ENCODE measurements at places on chromosomes 12 and 14. TPM values are rescaled to one million over a fixed set of nuclear protein-coding genes. Genes with fewer than 3 reads are reported as not detected.

TOMM20L gene
- not detected for total RNA-seq

TAS2R42 gene
- not detected for total RNA-seq

KRT79 gene
- total RNA-seq = not detected

KCTD10 gene
- 95.2 TPM for total RNA-seq

OASL gene
- total RNA-seq = not detected

MGP gene
- total RNA-seq = not detected

KERA gene
- not detected for total RNA-seq

TSPAN11 gene
- total RNA-seq = 31.0 TPM

KLHL33 gene
- total RNA-seq = 0.15 TPM

RPS6KA5 gene
- 3.8 TPM for total RNA-seq

RASSF8 gene
- total RNA-seq = 41.3 TPM

CDCA3 gene
- total RNA-seq = 5.2 TPM

- no peak for DNase-seq
- peaks cover 2% of the 10 kb centered on the region for H3K4me1 ChIP-seq
- peak overlapping the region; percentile 88 for H3K27ac ChIP-seq
These were observed 696 bp upstream of the GPHN start for GRCh38 chr14:66507181-66507721.

DNA sequence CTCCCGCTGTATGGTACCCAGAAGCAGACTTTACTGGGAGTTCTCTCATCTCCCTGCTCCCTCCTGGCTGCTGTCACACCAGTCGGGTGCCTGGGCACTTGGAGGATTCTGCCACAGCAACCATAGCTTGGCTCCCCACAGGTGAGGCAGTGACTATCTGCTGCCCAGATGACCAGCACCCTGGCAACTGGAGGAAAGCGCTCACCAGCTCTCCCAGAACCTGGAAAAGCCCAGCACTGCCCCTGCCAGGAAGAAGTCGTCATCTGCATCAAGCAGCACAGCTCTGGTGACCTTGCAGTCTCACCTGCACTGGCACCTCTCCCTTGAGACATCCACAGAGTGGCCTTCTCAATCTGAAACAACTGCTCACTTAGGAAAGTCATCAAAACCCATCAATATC lies 31.9 kb upstream of the TC2N start:
- H3K27ac ChIP-seq = no peak overlapping the region
- H3K27me3 ChIP-seq = no peaks in the 10 kb centered on the region
- no peak for DNase-seq
- H3K4me3 ChIP-seq = no peak overlapping the region
- no peaks in the 10 kb centered on the region for H3K36me3 ChIP-seq

DNA sequence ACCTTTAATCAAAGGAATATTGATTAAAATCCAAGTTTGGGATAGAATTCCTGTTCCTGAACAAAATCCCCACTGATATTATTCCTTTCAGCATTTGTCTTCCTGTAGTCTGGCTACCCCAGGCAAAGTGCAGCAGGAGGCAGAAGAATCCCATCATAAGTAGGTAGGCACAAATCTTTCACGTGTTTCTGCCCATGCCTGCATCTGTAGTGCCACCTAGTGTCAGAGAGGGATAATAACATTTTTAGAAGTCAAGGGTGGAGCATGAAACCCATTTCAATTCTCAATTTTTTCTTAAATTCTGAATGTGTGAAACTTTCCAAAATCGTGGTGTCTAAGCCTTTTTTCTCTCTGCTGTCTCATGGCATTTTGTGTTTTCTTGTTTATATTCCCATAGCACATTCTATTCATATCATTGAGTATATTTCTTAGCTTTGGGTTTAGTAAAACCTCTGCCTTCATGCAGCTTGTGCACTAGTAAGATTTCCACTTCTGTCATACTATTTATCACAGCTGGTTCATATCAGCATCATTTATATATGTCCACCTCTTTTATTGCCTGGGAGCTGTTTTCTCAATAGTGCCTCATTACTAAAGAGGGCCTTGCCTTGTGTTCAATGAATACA lies 47.8 kb upstream of the RERG start:
- peak overlapping the region; percentile 8 for H3K4me3 ChIP-seq
- H3K36me3 ChIP-seq = no peaks in the 10 kb centered on the region
- no peaks in the 10 kb centered on the region for H3K4me1 ChIP-seq
- DNase-seq = no peak

- H3K27me3 ChIP-seq = peaks cover 2% of the 10 kb centered on the region
- H3K27ac ChIP-seq = no peak overlapping the region
- no peak overlapping the region for H3K4me3 ChIP-seq
- no peaks in the 10 kb centered on the region for H3K4me1 ChIP-seq
- DNase-seq = peak; percentile 69
These were observed 362.1 kb upstream of the STXBP6 start for GRCh38 chr14:25411781-25412757.

- peaks cover 5% of the 10 kb centered on the region for H3K36me3 ChIP-seq
- DNase-seq = no peak
- no peak overlapping the region for H3K4me3 ChIP-seq
- no peaks in the 10 kb centered on the region for H3K4me1 ChIP-seq
- no peak overlapping the region for H3K27ac ChIP-seq
These were observed 27.0 kb downstream of the SENP1 start for GRCh38 chr12:48078901-48079300.

DNA sequence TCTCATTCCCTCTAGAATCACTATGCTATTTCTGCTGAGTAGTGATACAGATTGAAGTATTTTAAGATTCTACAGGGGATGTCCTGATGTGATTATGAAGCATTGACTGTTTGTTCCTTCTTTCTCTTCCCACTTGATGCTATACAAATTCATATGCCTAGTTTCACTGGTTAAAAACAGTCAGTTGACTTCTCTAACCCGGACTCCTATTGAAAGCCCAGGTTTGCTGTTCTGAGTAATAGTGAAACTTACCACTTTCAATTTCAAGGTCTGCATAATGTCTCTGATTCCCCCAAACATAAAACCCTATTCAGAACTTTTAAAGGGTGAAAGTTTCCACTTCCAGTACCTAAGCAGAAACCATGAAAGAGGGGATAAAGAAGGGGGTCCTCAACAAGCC lies 117.7 kb upstream of the RPL10L start:
- H3K4me3 ChIP-seq = no peak overlapping the region
- H3K27me3 ChIP-seq = no peaks in the 10 kb centered on the region
- no peaks in the 10 kb centered on the region for H3K36me3 ChIP-seq
- no peak overlapping the region for H3K27ac ChIP-seq
- H3K4me1 ChIP-seq = no peaks in the 10 kb centered on the region
- DNase-seq = no peak

- no peak overlapping the region for H3K27ac ChIP-seq
- peak; percentile 72 for DNase-seq
- H3K36me3 ChIP-seq = peaks cover 5% of the 10 kb centered on the region
- H3K27me3 ChIP-seq = no peaks in the 10 kb centered on the region
- H3K4me3 ChIP-seq = no peak overlapping the region
These were observed 187.7 kb downstream of the GALC start for GRCh38 chr14:87805315-87805723.

GRCh38 chr12:3655328-3655900 lies 97.5 kb downstream of the CRACR2A start:
- no peaks in the 10 kb centered on the region for H3K36me3 ChIP-seq
- H3K4me3 ChIP-seq = no peak overlapping the region
- peak; percentile 46 for DNase-seq
- peaks cover 5% of the 10 kb centered on the region for H3K27me3 ChIP-seq
- H3K27ac ChIP-seq = no peak overlapping the region

DNA sequence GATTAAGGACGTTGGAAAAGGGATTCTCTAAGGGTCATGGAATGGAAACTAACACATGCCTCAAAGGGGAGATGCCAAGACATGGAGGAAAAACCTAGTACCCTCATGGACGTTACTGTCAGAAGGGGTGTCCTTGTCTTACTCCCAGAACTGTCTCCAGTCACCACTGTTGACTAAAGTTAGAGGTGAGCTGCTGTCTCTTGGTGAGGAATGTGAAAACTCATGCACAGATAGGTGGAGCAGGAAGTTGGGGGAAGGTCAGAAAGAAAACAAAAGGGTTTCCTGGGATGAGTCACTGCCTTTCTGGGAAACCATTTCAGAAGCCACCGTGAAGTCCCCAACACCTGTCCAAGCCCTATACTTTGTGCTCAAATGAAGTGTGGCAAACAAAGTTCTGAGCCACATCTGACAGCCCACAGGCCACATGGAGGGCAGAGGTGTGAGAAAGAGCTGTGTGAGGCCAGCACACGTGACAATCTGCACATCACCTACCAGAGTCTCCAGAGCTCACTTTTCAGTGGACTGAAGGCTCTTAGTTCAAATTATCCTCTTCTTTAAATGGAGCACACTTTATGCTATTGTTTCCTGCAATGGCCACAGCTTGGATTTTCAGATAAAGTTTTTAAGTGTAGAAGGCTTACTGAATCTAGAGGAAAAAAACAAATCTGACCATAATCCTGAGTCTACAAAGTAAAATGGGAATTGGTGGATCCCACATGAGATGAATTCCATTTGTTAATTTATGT lies 92.9 kb upstream of the EGLN3 start:
- H3K4me1 ChIP-seq = no peaks in the 10 kb centered on the region
- DNase-seq = no peak
- H3K27me3 ChIP-seq = no peaks in the 10 kb centered on the region
- no peak overlapping the region for H3K27ac ChIP-seq
- no peak overlapping the region for H3K4me3 ChIP-seq

DNA sequence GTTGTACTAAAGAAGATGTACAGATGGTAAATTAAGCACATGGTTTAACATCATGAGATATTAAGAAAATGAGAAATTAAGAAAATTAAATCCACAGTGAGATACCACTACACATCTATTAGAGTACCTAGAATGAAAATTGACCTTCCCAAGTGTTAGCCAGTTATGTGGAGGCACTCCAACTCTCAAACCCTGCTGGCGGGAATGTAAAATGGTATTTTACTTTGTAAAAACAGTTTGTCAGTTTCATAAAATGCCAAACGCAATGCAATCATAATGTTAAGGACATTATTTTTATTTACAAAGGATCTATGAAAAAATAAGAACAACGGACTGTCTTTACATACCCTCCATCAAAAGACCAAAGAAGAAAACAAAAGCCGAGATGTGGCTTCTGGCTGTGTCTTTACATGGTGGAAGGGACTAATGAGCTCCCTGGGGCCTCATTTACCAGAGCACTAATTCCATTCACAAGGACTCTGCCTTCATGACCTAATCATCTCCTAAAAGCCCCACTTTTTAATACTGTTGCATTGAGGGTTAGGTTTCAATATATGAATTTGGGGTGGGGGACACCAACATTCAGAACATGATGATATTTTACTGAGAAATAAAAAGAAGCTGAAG lies 1178.7 kb downstream of the AACS start:
- no peak for DNase-seq
- H3K4me1 ChIP-seq = no peaks in the 10 kb centered on the region
- no peaks in the 10 kb centered on the region for H3K36me3 ChIP-seq

GRCh38 chr14:104891664-104892530 lies 26.8 kb downstream of the CEP170B start:
- H3K27me3 ChIP-seq = no peaks in the 10 kb centered on the region
- no peak overlapping the region for H3K27ac ChIP-seq
- H3K4me3 ChIP-seq = no peak overlapping the region
- H3K36me3 ChIP-seq = no peaks in the 10 kb centered on the region

DNA sequence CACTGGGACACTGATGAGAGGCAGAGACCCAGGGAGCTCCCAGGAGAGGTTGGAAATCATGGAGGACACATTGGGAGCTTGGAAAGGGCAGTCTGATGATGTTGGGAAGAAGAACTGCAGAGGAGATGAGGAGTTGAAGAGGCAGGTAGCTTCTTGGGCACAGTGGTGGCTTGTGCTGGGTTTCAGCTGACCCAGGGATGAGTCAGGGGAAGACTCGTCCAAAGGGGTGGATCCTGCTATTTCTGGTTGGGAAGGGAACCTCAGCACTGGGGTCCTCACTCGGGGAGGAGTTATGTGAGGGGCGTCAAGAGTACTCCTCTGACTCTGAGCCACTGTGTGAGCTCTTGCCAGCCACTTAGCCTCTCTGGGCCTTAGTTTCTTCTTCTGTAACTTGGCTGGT lies 11.5 kb downstream of the ADCY4 start:
- no peaks in the 10 kb centered on the region for H3K36me3 ChIP-seq
- no peak overlapping the region for H3K27ac ChIP-seq
- H3K27me3 ChIP-seq = peaks cover 10% of the 10 kb centered on the region

DNA sequence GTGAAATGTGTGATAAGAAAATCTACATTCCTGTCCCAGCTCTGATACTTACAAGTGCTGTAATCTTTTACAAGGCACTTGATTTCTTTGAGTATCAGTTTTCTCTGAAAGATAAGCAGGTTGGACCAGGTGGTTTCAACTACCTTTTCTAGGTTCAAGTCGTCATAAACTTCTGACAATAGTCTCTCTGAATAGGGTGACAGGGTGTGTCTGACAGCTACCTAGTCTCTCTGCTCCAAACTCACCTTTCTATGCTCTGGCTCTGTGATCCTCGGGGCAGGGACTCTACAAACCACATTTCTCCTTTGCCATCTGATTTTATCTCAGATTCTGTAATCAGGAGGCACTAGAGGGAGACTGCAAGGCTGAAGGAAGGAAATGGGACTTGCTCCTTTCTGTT lies 137.7 kb upstream of the SYT1 start:
- no peaks in the 10 kb centered on the region for H3K4me1 ChIP-seq
- H3K27ac ChIP-seq = no peak overlapping the region
- no peak overlapping the region for H3K4me3 ChIP-seq
- DNase-seq = no peak
- no peaks in the 10 kb centered on the region for H3K36me3 ChIP-seq
- no peaks in the 10 kb centered on the region for H3K27me3 ChIP-seq
